Large intestine (tissue), 12 donors: ENCODE measurements at places on chromosomes 5 and 9. TPM values are rescaled to one million over a fixed set of nuclear protein-coding genes. Genes with fewer than 3 reads are reported as not detected.

The PCDHGB6 gene
- 2.9 TPM for polyA plus RNA-seq

DNA sequence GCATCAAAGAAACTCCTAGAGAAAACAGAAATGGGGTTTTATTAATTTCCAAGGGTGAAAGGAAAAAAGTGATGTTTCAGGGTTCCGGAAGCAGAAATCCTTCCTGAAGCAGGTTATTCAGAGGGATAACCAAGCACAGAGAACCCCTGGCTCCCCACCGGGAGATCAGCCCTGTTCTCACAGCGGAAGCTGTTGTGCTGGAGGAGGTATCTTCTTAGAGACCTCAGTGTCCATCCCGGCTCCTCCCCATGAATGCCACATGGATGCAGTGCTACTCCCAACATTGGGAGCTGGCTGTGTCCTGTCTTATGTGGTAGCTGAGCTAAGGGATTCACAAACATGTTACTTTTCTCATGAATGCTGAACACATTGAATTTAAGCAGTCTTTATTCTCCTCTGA is 80.9 kb upstream of the IRX2 start:
- H3K27ac ChIP-seq = no peak overlapping the region
- H3K4me1 ChIP-seq = no peaks in the 10 kb centered on the region
- H3K27me3 ChIP-seq = no peaks in the 10 kb centered on the region

The CCL27 gene
- 0.18 TPM for polyA plus RNA-seq

The DNM1 gene
- polyA plus RNA-seq = 49.0 TPM

DNA sequence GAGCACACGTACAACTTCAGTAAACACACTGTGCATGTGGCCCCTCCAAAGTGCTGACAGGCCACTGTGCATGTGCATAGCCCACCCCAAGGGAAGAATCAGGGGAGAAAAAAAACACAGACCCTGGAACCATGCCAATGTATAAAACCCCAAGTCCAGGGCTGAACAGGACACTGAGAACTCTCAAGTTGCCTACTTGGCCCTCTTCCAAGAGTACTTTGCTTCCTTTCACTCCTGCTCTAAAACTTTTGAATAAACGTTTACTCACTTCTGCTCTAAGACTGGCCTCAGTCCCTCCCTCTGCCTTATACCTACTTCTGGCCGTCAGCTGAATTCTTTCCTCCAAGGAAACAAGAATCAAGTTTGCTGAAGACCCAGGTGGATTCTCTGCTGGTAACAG is 77.7 kb upstream of the NFIB start:
- H3K27me3 ChIP-seq = no peaks in the 10 kb centered on the region
- H3K4me3 ChIP-seq = no peak overlapping the region
- H3K36me3 ChIP-seq = no peaks in the 10 kb centered on the region
- DNase-seq = no peak
- no peaks in the 10 kb centered on the region for H3K4me1 ChIP-seq
